Hematopoietic multipotent progenitor cell treated with erythropoietin and hydrocortisone succinate and interleukin-3 and kit ligand, for 8 days (in vitro differentiated cells): ENCODE measurements at places on chromosomes 12 and 14.

DNA sequence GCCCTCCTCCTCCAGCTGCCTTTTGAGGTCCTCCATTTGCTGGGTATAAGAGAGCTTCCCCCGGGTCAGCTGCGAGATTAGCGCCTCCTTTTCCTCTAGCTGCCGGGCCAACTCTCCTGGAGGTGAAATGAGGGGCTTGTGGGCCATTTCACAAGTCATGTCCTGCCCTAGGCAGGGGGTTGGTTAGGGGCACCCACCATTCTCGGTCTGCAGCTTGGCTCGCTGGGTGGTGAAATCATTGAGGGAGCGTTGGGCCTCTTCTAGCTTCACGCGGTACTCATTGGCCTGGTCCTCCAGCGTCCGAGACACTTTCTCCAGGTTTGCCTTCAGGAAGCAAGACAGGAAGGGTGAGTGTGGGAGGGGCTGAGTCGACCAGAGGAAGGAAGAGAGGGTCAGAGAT, 12.6 kb downstream of the CMTM5 start:
- no peak for DNase-seq

GRCh38 chr14:105030836-105031396, 10.0 kb upstream of the CDCA4 start:
- DNase-seq = no peak

GRCh38 chr12:3202096-3202495, 124.9 kb downstream of the TSPAN9 start:
- no peak for DNase-seq

GRCh38 chr12:111438481-111438880, 32.8 kb downstream of the SH2B3 start:
- peak; percentile 79 for DNase-seq

- no peak for DNase-seq
These were observed 7.3 kb downstream of the ERBB3 start for GRCh38 chr12:56087220-56087619.

- no peak for DNase-seq
These were observed 58.4 kb downstream of the FZD10 start for GRCh38 chr12:130220706-130221100.

DNA sequence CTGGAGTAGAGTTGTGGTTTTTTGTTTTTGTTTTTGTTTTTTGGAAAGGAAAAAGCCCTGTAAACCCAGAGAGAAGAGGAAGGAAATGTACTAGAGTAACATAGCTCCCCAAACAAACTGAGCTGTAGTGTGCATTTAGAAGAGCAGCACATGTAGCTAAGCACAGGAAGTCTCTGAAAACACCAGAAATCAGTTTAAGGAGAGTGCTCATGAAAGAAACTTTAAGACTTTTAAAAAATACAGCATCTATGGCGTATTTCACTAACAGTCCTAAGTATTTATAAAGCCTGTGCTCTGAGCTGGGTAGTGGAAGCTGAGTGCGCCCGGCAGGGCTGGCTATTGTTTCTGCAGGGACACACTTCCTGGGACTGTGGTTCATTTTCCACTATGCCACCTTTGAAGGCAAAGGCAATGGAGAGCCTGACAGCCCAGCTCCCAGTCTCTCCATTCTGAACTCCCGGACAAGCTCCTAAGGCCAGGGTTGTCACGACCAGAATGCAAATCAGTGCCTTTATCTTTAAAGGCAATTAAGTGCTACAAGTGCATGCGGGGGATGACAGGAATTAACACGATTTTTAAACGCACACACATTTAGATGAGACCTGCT, 45.4 kb downstream of the NIN start:
- no peak for DNase-seq
